ENCODE measurements at places on chromosomes 16 and 17.

DNA sequence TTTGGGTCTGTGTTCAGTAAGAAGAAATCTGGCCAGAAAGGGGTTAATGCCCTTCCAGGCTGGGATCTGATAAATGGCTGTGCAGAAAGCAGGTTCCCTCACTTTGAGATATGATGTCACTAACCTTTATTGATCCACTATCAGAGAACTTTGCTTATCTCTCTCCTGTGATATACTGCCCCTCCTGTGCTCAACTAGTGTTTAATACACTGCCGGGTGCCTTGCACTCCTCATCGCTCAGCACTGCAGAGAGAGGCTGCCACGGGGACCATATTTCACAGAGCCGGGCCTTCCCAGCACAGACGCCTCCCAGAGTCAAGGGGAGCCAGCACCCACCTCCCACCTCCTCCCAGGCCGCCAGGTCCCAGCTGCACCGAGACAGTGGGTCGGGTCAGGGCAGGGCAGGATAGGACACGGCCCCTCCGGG, 20.2 kb downstream of the ZFHX3 start:
- DNase-seq = no peak

DNA sequence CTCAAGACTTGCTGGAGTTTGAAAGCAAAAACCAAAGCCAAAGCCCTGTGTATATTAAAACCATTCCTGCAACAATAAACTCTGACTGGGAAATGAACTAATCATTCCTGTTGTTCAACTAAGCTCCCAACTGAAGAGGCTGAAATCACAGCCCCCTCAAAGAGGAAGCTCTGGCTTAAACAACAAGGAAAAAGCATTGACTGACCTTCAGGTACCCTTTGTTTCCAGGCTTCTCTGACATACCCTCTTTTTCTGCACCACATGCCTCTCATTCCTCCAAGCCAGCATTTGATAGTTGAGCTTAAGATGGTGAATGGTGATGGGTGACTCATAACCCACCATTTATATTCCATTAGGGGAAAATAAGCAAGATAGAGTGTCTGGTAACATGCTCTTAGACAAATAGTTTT, 470.9 kb upstream of the SOX9 start:
- DNase-seq = no peak

DNA sequence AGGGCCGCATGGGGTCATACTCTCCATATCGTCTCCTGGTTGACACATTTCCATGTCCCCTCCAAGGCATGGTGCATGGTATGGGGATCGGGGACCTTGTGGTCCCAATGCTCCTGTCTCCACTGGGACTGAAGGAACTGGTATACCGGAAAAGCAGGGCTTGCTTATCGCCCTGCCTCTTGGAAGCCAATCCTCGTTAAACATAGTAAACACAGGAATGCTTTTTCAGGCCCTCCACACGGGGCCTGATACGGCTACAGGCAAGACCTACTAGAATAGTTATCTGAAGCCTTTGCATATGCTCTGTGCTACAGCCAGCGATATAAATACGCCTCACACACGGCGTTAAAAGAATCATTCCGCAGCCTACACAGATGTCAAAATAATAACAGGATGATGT, 159.5 kb downstream of the SHISA9 start:
- DNase-seq = no peak

GRCh38 chr16:66030036-66030435, 336.5 kb upstream of the CDH5 start:
- DNase-seq = no peak

GRCh38 chr16:63171545-63171944, 1135.3 kb upstream of the CDH8 start:
- DNase-seq = no peak

DNA sequence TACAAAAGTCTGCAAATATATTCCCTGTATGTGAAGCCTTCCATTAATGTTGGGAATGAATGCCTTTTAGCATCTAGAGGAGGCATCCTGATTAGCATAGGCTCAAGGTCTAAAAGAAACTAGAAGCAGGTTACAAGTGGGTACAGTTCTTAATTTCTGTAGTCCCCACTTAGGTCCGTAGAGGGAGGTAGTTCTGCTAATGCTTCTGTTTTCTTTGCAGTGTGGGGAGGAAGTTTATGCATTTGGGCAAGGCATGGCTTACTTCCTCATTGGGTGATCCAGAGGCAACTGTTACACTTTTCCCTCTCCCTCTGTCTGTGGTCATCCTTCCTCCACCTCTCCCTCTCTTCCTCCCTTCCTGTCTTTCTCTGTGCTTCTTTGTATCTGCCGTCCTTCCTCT, 108.4 kb upstream of the ZKSCAN2 start:
- DNase-seq = no peak

GRCh38 chr17:80397686-80398085, 17.3 kb upstream of the ENDOV start:
- DNase-seq = no peak

- DNase-seq = no peak
Observed at GRCh38 chr17:50101346-50102163, 6.4 kb downstream of the PDK2 start.

DNA sequence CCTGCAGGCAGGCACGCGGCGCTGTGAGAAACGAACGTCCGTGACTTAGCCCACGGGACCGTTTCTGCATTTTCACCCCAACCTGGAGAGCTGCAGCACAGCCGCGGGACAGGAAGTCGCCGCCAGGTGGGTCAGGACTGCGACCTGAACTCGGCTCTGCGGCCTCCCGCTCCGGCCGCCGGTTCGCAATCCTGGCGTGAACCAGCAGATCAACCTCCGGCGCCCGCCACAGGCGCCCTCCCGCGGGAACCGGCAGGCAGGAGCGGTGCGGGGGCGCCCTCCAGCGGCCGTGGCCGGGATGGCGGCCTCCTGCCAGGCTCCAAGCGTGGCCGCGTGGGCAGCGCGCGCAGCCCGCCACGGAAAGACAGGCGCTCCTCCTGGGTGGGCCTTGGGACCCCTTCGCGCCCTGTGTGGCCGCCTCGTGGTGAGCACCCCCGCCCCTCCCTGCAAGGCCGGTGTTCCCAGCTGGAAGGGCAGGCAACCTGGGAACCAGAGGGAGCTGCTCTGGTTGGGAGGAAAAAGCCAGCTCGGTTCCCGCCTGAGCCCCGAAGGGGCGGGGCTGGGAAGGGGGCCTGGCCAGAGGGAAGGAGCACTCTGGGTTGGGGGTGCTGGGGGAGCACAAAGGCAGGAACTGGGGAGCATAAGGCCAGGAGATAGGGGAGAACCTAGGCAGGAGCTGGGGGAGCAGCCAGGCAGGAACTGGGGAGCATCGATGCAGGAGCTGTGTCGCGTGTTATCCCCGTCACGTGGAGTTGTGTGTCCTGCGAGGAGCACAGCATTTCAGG, 28.2 kb downstream of the ACTG1 start:
- DNase-seq = no peak

DNA sequence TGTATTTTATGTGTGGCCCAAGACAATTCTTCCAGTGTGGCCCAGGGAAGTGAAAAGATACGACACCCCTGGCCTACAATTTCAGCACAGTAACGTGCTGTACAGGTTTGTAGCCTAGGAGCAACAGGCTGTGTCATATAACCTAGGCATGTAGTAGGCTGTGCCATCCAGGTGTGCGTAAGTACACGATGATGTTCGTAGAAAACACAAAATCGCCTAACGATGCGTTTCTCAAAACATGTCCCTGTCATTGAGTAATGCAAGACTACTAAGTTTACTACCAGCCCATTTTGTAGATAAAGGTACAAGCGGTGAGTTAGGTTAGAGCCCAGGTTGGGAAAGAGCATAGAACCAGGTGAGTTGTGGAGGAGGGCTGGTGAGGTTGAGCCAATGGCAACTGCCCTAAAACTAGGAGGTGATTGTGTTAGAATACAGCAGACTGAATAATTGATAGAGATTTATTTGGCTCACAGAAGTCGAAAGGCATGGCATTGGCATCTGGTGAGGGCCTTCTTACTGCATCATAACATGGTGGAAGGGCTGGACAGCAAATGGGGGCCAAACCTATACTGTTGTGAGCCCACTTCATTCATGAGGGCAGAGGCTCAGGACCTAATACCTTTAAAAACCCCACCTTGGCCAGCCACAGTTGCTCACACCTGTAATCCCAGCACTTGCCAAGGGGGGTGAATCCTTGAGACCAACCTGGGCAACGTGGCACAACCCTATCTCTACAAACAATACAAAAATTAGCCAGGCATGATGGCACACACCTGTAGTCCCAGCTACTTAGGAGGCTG, 4.2 kb downstream of the EIF1 start:
- DNase-seq = no peak

GRCh38 chr16:6682142-6682811, 650.4 kb upstream of the RBFOX1 start:
- no peak for DNase-seq

- no peak for DNase-seq
Observed at GRCh38 chr16:51635181-51635580, 484.1 kb upstream of the SALL1 start.

DNA sequence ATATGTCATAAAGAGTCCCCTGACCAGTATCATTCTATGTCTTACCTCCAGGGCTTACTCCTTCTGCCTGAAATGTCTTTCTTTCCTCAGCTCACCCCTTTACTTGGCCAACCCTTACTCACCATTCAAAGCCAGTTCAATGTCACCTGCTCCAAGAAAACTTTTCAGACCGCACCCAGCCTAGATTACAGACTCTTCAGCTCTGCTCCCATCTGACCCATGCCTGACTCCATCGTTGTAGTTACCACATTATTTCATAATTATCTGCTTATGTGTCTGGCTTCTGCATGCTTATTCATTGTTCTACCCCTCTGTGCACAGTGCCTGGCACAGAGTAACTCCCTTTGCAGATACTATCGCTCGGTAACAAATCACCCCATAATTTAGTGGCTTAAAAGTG, 62.5 kb upstream of the TOB1 start:
- DNase-seq = no peak

DNA sequence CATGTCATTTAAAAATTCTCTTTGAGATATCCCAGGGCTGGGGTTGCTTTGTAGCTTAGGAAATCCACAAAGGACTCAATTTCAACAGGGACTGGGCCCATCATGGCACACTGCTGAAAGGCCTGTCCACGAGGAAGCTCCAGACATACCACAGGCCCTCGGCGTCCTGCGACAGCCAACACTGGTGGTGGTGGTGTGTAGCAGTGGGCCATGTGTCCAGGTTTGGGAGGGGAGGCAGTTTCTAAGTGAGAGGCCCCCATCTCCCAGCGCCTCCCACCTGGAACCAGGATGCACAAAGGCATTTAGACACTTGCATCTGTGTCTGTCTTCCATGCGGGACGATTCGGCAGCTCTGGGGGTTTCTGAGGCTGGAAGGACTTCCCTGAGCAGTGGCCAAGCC, 65.2 kb upstream of the ZNF423 start:
- no peak for DNase-seq

- no peak for DNase-seq
Observed at GRCh38 chr17:67998466-67998865, 2.2 kb upstream of the C17orf58 start.

GRCh38 chr17:31736855-31737625, 122.0 kb downstream of the COPRS start:
- DNase-seq = no peak

GRCh38 chr16:20899477-20900298, 470 bp downstream of the DCUN1D3 start:
- no peak for DNase-seq

- no peak for DNase-seq
Observed at GRCh38 chr16:2154533-2155090, 970 bp upstream of the TRAF7 start.

- DNase-seq = no peak
Observed at GRCh38 chr17:64084086-64084939, 45.6 kb downstream of the ERN1 start.

All from NCI-H1436 treated with DMSO at 0.1 percent for 48 hours (cell line).